ENCODE measurements at places on chromosomes 1 and 21. TPM values are rescaled to one million over a fixed set of nuclear protein-coding genes. Genes with fewer than 3 reads are reported as not detected.

DNA sequence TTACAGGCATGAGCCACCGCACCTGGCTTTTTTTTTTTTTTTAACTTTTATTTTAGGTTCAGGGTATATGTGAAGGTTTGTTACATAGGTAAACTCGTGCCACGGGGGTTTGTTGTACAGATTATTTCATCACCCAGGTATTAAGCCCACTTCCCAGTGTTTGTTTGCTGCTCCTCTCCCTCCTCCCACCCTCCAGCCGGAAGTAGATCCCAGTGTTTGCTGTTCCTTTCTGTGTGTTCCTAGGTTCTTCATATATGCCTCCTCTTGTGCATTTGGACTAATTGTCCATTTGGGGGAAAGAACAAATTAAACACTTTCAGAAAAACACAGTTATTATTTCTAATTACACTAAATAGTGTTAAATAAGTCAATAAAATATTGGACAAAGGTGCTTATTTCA lies 1.1 kb upstream of the SLC2A7 start:
- no peak for DNase-seq

GRCh38 chr21:35225573-35225972 lies 176.5 kb upstream of the RUNX1 start:
- DNase-seq, result no peak

- DNase-seq, result no peak
Measured at GRCh38 chr1:224168859-224169380, 14.1 kb upstream of the DEGS1 start.

GRCh38 chr1:205454903-205455335 lies 926 bp downstream of the BLACAT1 start:
- no peak for DNase-seq

S100A16 gene
- total RNA-seq, result 102 TPM

DNA sequence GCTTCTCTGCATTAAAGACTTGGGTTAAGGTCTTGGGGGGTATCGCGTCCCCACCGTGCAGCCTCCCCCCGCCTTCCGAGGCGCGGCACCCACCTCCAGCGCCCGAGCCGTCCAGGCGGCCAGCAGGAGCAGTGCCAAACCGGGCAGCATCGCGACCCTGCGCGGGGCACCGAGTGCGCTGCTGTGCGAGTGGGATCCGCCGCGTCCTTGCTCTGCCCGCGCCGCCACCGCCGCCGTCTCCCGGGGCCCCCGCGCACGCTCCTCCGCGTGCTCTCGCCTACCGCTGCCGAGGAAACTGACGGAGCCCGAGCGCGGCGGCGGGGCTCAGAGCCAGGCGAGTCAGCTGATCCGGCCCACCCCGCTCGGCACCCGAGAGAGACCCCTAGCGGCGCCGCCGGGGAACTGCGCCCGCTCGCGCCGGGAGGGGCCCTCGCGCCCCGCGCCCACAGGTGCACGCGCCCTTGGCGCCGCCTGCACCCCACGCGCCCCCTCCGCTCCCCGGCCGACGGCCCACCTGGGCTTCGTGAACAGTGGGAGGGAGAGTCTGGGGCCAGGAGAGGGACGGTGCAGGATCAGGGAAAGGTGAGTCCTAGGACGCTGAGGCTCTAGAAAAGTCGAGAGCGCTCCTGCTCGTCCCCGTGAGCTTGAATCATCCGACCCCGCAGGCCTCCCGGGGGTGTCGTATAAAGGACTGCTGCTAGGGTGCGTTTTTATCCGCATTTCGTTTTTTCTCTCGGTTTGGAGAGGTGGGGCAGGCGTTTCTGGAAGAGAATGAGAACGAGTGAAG lies at the start of gene APP:
Gene APP, minus strand, starts transcription at position 300 of the 787 bp plus-strand sequence. Its CDS starts 150 bp downstream, at position 150.
- DNase-seq, result peak; percentile 82
